ENCODE measurements at places on chromosomes 7 and 10. TPM values are rescaled to one million over a fixed set of nuclear protein-coding genes. Genes with fewer than 3 reads are reported as not detected.

Gene MYO3A
- total RNA-seq: not detected

Gene OGDHL
- total RNA-seq: 1.0 TPM

Gene TMEM176B
- not detected for total RNA-seq

Gene SLC16A12
- total RNA-seq: not detected

Gene PWWP2B
- total RNA-seq: 9.4 TPM

Gene PAPOLB
- total RNA-seq: 0.25 TPM

Gene NUTM2D
- total RNA-seq: 0.77 TPM

Gene PCGF6
- 9.2 TPM for total RNA-seq

Gene VPS50
- total RNA-seq: 26.0 TPM

Gene VSTM2A
- not detected for total RNA-seq

Gene SRGN
- 218 TPM for total RNA-seq

Gene ADRB1
- 7.2 TPM for total RNA-seq

Gene ATRNL1
- 0.77 TPM for total RNA-seq

Gene RBP3
- total RNA-seq: not detected

Gene GIMAP8
- total RNA-seq: 157 TPM

Gene TPST1
- 32.1 TPM for total RNA-seq

Gene MEST
- 0.64 TPM for total RNA-seq

Gene CLCN1
- total RNA-seq: not detected

Gene CDHR1
- total RNA-seq: 0.25 TPM

Gene SPRN
- not detected for total RNA-seq

Gene CNOT4
- 7.3 TPM for total RNA-seq

Gene ASB10
- total RNA-seq: not detected

Gene CALML3
- total RNA-seq: not detected

Gene CYP3A4
- total RNA-seq: not detected

Gene DOCK4
- total RNA-seq: 63.8 TPM

Gene SPDYE16
- total RNA-seq: not detected

Gene HOXA7
- 2.0 TPM for total RNA-seq

Gene HOXA2
- 0.39 TPM for total RNA-seq

Gene MLXIPL
- not detected for total RNA-seq

Gene ASAH2
- 0.38 TPM for total RNA-seq

Gene ERVW-1
- not detected for total RNA-seq

Gene COL26A1
- total RNA-seq: not detected

Gene ODAD2
- total RNA-seq: 0.26 TPM

Gene C10orf67
- not detected for total RNA-seq

Gene AKR1C1
- total RNA-seq: 30.8 TPM

Gene MKRN1
- total RNA-seq: 38.6 TPM

Gene NDUFA5
- total RNA-seq: 19.7 TPM

Gene PDZD8
- total RNA-seq: 13.1 TPM

Gene GPR37
- total RNA-seq: 0.13 TPM

Gene VIPR2
- total RNA-seq: not detected

Gene AGR2
- total RNA-seq: not detected

All from dermis microvascular lymphatic vessel endothelial cell (primary cell).